ENCODE measurements at places on chromosomes 5 and 9. TPM values are rescaled to one million over a fixed set of nuclear protein-coding genes. Genes with fewer than 3 reads are reported as not detected.

NXNL2 gene
- not detected for total RNA-seq

F12 gene
- 0.69 TPM for total RNA-seq

FGFR4 gene
- 109 TPM for total RNA-seq

OBP2B gene
- total RNA-seq = not detected

ACSL6 gene
- 0.98 TPM for total RNA-seq

Measured in upper lobe of right lung (tissue), 1 donor.